Keratinocyte (primary cell): ENCODE measurements at places on chromosomes 3 and 15. TPM values are rescaled to one million over a fixed set of nuclear protein-coding genes. Genes with fewer than 3 reads are reported as not detected.

GOLGA6D gene
- 0.03 TPM in 1 of 3 replicates, not detected in the others for polyA plus RNA-seq

CBLB gene
- 10.5 to 16.4 TPM (median 13.6 TPM) in 3 replicates for polyA plus RNA-seq

IGSF10 gene
- polyA plus RNA-seq = under 0.01 to 0.01 TPM (median 0.01 TPM) in 3 replicates

DNA sequence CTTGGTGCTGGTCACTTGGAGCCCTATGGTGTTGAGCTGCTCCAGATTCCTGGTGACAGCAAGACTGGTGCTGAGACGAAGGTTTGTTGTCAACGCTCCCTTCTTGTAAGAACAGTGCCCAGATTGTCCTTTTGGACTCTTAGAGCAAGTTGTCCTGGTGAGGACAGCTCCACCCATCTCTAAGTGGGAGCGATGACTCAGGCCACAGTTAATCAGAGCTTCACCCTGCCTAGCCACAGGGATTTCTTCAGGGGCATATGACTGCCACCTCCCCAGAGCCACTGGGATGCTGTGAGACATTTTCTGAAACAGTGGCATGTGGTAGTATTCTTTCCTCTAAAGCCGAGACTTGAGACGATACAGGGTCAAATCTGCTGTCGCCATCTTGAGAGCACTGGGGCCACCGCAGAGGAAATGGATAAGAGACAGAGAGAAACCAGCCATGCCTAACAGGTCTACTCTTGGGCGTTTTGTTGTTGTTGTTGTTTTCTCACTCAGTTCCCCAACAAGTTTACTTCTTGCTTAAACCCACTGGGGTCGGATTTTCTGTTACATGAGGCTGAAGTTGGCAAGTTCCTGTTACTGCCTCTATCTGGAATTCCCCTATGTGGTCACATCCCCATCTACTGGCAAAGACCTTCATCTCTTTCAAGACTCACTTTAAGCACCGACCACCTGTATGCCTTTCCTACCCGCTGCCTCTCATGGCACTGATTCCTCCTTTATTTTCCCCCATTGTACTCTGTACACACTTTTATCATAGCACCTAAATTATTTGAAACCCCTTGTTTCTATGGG lies 16.0 kb upstream of the PCOLCE2 start:
- no peak overlapping the region for H3K4me3 ChIP-seq
- H3K4me1 ChIP-seq = no peaks in the 10 kb centered on the region
- H3K36me3 ChIP-seq = no peaks in the 10 kb centered on the region
- H3K27ac ChIP-seq = no peak overlapping the region
- no peak for DNase-seq

DNA sequence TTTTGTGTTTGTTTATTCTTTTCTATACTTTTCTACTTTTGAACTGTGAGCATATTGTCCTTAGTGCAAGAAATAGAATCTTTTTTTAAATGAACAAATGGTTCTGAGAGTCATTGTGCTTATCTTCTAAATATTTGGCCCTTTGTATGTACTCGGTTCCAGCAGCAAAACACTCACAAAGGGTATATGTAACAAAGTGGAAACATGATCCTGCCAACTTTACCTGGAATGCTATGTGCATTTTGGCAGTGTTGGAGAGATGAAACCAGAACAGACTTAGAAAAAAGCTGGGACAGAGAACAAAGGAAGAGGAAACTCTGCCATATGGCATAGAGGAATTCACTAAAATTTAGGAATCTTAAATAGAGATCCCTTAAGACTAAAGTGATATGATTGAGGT lies 150.1 kb downstream of the FGF12 start:
- H3K27ac ChIP-seq = no peak overlapping the region
- H3K4me3 ChIP-seq = no peak overlapping the region
- no peaks in the 10 kb centered on the region for H3K4me1 ChIP-seq
- no peaks in the 10 kb centered on the region for H3K27me3 ChIP-seq
- no peak for DNase-seq
- no peaks in the 10 kb centered on the region for H3K36me3 ChIP-seq

DNA sequence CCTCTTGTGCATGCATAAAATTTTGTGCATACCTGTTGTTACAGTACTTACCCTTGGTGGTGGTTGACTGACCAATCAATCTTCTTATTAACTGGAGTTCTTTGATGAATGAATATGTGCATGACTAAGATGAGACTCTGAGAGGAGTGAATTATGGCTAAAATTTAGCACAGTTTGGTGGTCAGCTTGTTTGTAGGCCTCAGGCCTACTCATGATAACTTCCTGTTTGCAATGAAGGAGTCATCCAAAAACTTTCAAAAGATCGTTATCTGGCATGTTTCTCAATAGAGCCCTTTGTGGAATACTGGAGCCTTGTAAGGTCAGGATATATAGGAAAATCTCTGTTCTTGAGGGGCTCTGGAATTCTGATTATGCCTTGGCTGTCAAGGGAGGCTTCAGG lies 66.5 kb downstream of the LEKR1 start:
- H3K4me3 ChIP-seq = no peak overlapping the region
